HFFc6 (cell line): ENCODE measurements at places on chromosomes 16 and 17. TPM values are rescaled to one million over a fixed set of nuclear protein-coding genes. Genes with fewer than 3 reads are reported as not detected.
A peak's percentile ranks its signal among the peaks of the same experiment; 100 is the strongest.

Gene ACSM5
- total RNA-seq, result not detected in 3 replicates

GRCh38 chr17:57582881-57583756 is 162.0 kb downstream of the CCDC182 start:
- DNase-seq, result no peak

DNA sequence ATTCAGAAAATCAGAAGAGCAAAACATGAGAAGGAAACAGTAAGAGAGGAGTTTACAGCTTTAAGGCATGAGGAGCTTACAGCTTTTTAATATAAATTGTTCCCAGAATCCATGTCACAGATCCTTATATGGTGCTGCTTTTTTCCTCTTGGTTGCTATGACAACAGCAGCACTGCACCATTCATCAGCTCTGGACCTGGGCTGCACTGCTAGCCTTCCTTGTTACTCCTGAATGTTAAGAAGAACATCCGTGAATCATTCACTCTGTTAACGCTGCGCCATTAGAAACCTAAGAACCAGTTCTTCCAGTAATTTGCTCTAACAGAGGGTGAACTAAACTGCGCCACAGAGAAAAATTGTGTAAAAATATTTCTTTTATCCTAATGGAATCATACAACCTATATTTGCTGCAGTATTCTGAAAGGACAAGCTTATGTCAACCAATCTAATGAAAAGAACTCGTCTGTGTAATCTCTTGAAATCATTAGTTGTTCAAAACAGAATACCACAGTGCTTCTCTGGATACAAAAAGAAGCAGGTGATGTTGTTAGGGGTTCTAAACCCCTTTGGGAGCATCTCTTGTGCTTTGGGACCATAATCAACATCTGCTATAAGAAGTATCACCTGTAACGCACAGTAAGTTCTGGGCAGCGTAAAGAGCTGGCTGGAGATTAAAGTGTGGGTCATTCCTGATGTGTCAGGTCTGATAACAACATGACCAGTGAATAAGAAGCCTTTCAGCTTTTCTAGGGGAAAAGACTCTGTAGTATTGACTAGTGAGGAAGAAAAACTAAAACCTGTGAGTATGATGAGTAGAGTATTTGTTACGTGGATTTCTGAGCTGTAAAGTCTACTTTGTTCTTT is 151.2 kb downstream of the TANC2 start:
- DNase-seq, result peak; percentile 34

- no peak for DNase-seq
Measured at GRCh38 chr17:10927712-10928111, 89.8 kb upstream of the PIRT start.
